Mesothelial cell of epicardium (in vitro differentiated cells): ENCODE measurements at places on chromosomes 6 and 20. TPM values are rescaled to one million over a fixed set of nuclear protein-coding genes. Genes with fewer than 3 reads are reported as not detected.

CLPSL2 gene
- total RNA-seq, result not detected in 3 replicates

ACTL10 gene
- total RNA-seq, result 0.63 to 0.86 TPM (median 0.66 TPM) in 3 replicates

RNF39 gene
- not detected in 3 replicates for total RNA-seq

METTL24 gene
- total RNA-seq, result 25.5 to 28.1 TPM (median 25.7 TPM) in 3 replicates

MYT1 gene
- 0.16 to 0.34 TPM (median 0.20 TPM) in 3 replicates for total RNA-seq

SRMS gene
- total RNA-seq, result not detected in 3 replicates

TRIM27 gene
- 75.7 to 77.0 TPM (median 76.1 TPM) in 3 replicates for total RNA-seq

TSPYL1 gene
- total RNA-seq, result 92.5 to 95.6 TPM (median 95.1 TPM) in 3 replicates

ELOVL2 gene
- 1.6 to 1.8 TPM (median 1.6 TPM) in 3 replicates for total RNA-seq

DNA sequence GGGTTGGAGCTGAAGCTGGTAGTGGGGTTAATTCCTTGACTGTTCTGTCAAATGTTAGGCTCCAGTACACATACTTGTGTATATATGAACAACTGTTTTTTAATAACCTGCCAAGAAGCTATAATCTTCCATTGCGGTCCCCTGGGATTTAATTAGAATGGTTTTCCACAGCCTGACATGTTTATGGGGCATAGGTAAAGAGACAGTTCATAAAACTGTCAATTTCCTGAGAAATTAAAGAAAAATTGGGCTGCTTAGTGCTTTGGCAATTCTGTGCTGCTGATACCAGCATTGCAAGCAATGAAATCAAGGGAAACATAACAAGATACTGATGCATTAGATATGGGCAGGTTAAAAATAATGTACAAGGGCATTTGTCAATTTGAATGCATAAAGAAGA lies 314.1 kb upstream of the SLC35B3 start:
- no peak for DNase-seq
- no peak overlapping the region for H3K27ac ChIP-seq
- no peaks in the 10 kb centered on the region for H3K27me3 ChIP-seq
- H3K4me1 ChIP-seq, result peaks cover 10% of the 10 kb centered on the region
- no peak overlapping the region for H3K4me3 ChIP-seq

DNA sequence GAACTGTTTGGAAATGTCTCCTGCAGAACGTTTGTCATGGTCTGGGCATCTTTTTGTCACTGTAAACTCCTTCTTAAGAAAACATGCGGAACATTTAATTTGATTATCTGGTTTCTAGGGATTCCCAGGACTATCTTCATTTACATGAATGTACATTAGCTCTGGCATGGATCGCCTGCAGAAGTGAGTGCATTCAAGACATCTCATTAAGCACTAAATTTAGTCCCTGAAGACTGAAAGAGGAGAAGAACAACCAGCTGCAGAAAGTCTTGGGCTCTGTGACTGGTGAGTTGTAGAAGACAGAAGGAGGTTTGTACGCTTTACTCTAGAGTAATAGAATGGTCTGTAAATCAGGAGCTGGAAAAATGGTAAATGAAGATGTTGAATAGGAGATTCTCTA lies 540.7 kb downstream of the BCKDHB start:
- DNase-seq, result no peak
- peaks cover 2% of the 10 kb centered on the region for H3K36me3 ChIP-seq
- H3K4me3 ChIP-seq, result no peak overlapping the region
- H3K27me3 ChIP-seq, result no peaks in the 10 kb centered on the region
- no peak overlapping the region for H3K27ac ChIP-seq

DNA sequence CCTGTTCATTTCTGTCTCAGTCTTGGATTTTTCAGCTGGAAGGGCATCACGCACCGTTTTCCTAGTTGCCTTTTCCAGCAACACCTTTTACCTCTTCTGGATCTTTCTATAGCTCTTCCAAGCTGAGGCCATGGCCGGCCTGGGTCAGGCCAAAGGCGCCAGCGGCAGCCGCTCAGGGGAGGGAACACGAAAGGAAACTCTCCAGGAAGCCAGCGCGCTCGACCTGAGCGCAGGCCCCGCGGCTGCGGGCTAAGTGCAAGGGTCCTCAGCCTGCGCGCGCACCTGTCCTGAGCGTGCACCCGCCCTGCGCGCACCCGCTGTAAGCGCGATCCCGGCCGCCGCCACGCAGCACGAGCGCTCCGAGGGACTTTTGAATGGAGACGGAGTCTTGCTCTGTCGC lies 43.8 kb upstream of the TMEM181 start:
- peaks cover 3% of the 10 kb centered on the region for H3K36me3 ChIP-seq
- peaks cover 11% of the 10 kb centered on the region for H3K27me3 ChIP-seq
- DNase-seq, result no peak
- H3K27ac ChIP-seq, result no peak overlapping the region

GRCh38 chr6:2667617-2668016 lies 83.1 kb downstream of the MYLK4 start:
- H3K4me1 ChIP-seq, result peaks cover 9% of the 10 kb centered on the region
- no peak for DNase-seq
- H3K27ac ChIP-seq, result no peak overlapping the region
- no peak overlapping the region for H3K4me3 ChIP-seq

DNA sequence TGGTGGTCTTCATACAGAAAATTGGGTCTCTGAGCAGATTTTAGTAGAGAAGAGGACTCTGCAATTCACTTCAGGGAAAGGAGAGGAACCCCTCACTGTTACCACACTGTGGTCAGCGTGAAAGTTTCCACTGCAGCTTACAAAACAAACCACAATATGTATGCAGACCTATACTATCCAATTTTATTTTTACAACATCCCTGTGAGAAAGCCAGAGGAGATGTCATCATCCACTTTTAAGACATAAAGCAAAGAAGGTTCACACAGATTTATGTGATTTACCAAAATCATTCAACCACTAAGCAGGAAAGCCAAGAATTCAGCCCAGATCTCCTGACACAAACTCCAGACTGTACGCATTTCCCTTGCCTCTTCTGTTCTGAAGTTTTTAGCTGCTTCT lies 442.4 kb downstream of the FRK start:
- H3K27ac ChIP-seq, result no peak overlapping the region
- H3K27me3 ChIP-seq, result no peaks in the 10 kb centered on the region
- no peak for DNase-seq

- peaks cover 5% of the 10 kb centered on the region for H3K27me3 ChIP-seq
- no peak for DNase-seq
- H3K27ac ChIP-seq, result no peak overlapping the region
- no peaks in the 10 kb centered on the region for H3K36me3 ChIP-seq
- H3K4me1 ChIP-seq, result no peaks in the 10 kb centered on the region
- no peak overlapping the region for H3K4me3 ChIP-seq
These were observed 23.0 kb downstream of the OPN5 start for GRCh38 chr6:47804821-47805220.

DNA sequence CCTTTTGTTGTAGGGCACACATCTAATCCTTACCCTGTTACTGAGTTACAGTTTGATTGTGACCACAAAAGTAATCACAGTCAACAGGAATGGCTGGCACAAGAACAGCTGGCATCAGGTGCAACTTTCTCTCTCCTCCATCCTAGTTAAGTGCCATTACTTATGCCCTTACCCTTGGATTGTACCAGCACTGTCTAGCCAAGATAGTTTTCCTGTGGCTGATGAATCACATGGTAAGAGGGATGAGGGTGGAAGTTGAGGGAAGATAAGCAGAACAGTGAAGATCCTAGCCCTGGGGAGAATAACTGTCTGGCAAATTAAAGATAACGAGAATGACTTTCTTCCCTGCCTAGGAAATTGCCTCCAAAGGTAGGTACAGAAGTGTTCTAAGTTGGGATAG lies 42.0 kb downstream of the RNF217 start:
- no peak overlapping the region for H3K27ac ChIP-seq
- peaks cover 40% of the 10 kb centered on the region for H3K4me1 ChIP-seq
- peaks cover 18% of the 10 kb centered on the region for H3K36me3 ChIP-seq
- no peaks in the 10 kb centered on the region for H3K27me3 ChIP-seq
- no peak overlapping the region for H3K4me3 ChIP-seq

DNA sequence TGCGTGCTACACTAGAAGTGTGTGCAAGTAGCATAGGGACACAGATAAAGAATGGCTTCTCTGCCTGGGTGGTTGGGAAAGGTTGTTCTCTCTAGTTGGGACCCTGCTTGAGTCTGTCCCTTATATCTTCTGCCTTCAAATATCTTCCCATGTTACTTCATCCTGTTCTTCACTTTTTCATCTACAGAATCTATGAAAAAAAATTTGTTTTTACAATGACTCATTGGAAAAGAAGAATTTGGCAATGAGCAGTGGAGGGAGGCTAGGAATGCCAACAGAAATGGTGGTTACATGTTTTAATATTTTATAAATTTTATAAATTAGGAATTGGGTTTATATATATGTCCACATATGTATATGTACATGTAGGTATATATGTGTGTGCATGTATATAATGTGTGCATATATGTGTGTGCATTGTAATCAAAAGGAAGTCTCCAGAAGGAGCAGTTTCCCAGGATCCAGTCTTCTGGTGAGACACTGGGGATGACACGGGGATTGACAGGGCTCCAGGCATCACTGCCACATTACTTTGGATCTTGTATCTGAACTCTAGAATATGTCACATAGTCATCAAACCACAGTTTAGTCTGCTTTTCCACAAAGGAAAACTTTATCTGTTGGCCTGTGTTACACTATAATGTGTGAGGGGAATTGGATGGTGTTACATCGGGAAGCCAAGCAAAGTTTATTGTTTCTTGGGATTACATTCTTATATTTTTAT lies 75.3 kb upstream of the RIPOR2 start:
- no peaks in the 10 kb centered on the region for H3K27me3 ChIP-seq
- no peak overlapping the region for H3K4me3 ChIP-seq
- DNase-seq, result no peak
- no peak overlapping the region for H3K27ac ChIP-seq
- H3K4me1 ChIP-seq, result peaks cover 13% of the 10 kb centered on the region
- no peaks in the 10 kb centered on the region for H3K36me3 ChIP-seq

- no peak overlapping the region for H3K4me3 ChIP-seq
- H3K36me3 ChIP-seq, result no peaks in the 10 kb centered on the region
- H3K27ac ChIP-seq, result no peak overlapping the region
- H3K4me1 ChIP-seq, result no peaks in the 10 kb centered on the region
- H3K27me3 ChIP-seq, result peaks cover 28% of the 10 kb centered on the region
These were observed 33.4 kb upstream of the INSM1 start for GRCh38 chr20:20334489-20334888.

- H3K27ac ChIP-seq, result no peak overlapping the region
- DNase-seq, result no peak
- peaks cover 39% of the 10 kb centered on the region for H3K36me3 ChIP-seq
- H3K27me3 ChIP-seq, result no peaks in the 10 kb centered on the region
- H3K4me3 ChIP-seq, result no peak overlapping the region
These were observed 22.6 kb downstream of the MTHFD1L start for GRCh38 chr6:150887978-150888563.

- no peak for DNase-seq
- H3K36me3 ChIP-seq, result no peaks in the 10 kb centered on the region
- no peak overlapping the region for H3K4me3 ChIP-seq
- no peak overlapping the region for H3K27ac ChIP-seq
- H3K4me1 ChIP-seq, result no peaks in the 10 kb centered on the region
These were observed 183.0 kb downstream of the THBS2 start for GRCh38 chr6:169070506-169071176.

DNA sequence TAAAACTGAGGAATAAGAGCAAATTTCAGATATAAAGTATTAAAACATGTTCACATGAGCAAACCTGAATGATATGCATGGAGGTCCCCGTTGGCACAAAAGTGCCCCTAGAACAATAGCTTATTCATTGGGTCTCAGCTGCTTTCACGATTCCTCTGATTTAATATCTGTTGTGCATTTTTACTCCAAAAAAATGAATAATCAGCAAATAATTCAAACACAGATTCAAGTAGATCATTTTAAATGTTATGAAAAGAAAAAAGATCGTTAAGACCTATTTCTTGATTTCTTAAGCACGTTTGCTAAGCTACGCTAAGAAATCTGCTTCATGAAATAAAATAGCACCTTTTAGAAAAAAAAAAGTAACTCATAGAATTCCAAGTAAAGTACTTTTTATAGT lies 21.7 kb downstream of the HUS1B start:
- no peak overlapping the region for H3K27ac ChIP-seq
- H3K27me3 ChIP-seq, result no peaks in the 10 kb centered on the region
- no peaks in the 10 kb centered on the region for H3K4me1 ChIP-seq
- no peak overlapping the region for H3K4me3 ChIP-seq

- no peaks in the 10 kb centered on the region for H3K4me1 ChIP-seq
- H3K27ac ChIP-seq, result no peak overlapping the region
- H3K36me3 ChIP-seq, result no peaks in the 10 kb centered on the region
- peaks cover 5% of the 10 kb centered on the region for H3K27me3 ChIP-seq
These were observed 98.0 kb downstream of the FNDC1 start for GRCh38 chr6:159267165-159267564.

DNA sequence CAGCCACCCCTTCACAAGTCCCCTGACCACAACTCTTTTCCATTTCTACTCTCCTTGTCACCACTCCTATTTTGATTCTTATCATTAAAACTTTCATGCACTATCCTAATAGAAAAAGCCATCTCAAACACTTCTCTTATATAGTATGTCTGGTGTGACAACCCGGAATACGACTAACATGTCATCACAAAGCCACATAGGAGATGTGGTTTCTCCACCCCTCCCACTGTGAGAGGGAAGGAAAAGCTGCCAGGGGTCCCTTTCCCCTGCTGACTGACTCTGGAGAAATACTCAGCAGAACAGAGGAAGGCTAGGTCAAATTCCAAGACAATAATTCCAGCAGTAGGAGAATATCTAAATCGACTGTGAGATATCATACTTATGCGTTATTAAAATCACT lies 193.0 kb upstream of the KCNK16 start:
- H3K36me3 ChIP-seq, result no peaks in the 10 kb centered on the region
- DNase-seq, result no peak
- no peaks in the 10 kb centered on the region for H3K27me3 ChIP-seq

GRCh38 chr6:111192911-111193555 lies 105.7 kb downstream of the SLC16A10 start:
- DNase-seq, result no peak
- H3K27ac ChIP-seq, result no peak overlapping the region
- peaks cover 22% of the 10 kb centered on the region for H3K36me3 ChIP-seq
- H3K4me1 ChIP-seq, result no peaks in the 10 kb centered on the region
- no peaks in the 10 kb centered on the region for H3K27me3 ChIP-seq
- H3K4me3 ChIP-seq, result no peak overlapping the region

DNA sequence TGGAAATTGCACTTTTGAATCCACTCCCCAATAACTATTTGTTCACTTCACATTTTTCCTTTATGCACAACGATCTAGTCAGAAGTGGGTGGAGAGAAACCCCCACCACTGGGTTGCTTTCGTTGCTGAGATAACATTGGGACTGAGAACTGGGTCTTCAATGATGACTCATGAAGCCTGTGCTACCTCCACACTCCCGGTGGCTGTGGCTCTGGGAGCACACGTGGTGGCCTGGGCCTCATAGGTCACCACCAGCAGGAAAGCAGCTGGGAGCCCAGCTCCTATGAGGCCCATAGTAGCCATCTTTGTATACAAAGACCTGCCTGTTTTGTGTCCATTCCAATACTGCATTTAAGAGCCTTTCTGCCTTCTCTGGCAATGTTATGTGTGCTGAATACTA lies 178.0 kb upstream of the SASH1 start:
- no peaks in the 10 kb centered on the region for H3K36me3 ChIP-seq
- no peak overlapping the region for H3K27ac ChIP-seq
- no peak for DNase-seq
- H3K4me3 ChIP-seq, result no peak overlapping the region
- H3K27me3 ChIP-seq, result no peaks in the 10 kb centered on the region

GRCh38 chr6:43037706-43038105 lies 15.9 kb downstream of the CUL7 start:
- no peak overlapping the region for H3K27ac ChIP-seq
- peaks cover 53% of the 10 kb centered on the region for H3K36me3 ChIP-seq
- DNase-seq, result no peak
- no peaks in the 10 kb centered on the region for H3K27me3 ChIP-seq

GRCh38 chr20:59993736-59994430 lies 35.7 kb downstream of the CDH26 start:
- no peak for DNase-seq
- peaks cover 25% of the 10 kb centered on the region for H3K27me3 ChIP-seq
- peaks cover 19% of the 10 kb centered on the region for H3K4me1 ChIP-seq
- H3K36me3 ChIP-seq, result no peaks in the 10 kb centered on the region
